ENCODE measurements at places on chromosomes 5 and 9.
A peak's percentile ranks its signal among the peaks of the same experiment; 100 is the strongest.

DNA sequence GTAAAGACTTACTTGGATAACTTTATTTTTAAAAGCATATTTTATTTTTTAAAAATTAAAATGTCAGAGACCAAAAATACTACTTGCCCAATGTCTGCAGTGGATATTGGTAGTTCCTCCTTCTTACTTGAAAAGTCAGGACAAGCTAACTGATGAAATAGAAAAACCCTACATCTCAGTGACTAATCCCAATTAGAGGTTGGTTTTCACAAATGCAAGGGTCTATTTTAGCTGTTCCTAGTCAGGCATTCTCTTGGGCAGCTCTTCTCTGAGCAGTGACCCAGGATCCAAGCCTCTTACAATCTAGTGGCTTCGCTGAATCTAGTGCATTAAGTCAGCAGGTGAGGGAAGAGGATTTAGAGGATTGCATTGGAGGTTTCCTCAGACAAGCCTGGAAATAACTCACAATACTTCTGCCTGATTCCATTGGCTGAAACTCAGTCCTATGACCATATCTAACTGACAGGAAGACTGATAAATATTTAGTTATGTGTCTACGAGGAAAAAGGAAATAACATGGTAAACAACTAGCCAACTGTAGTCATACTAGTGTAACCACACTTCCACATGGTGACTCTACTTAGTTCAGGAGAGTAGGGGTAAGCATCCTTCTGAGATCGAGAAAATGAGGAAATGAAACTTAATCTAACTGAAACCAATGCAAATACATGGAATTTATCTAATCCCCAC is 34.2 kb upstream of the MIER3 start:
- no peak for DNase-seq

- DNase-seq, result no peak
Observed at GRCh38 chr5:149683964-149684363, 46.1 kb upstream of the PPARGC1B start.

DNA sequence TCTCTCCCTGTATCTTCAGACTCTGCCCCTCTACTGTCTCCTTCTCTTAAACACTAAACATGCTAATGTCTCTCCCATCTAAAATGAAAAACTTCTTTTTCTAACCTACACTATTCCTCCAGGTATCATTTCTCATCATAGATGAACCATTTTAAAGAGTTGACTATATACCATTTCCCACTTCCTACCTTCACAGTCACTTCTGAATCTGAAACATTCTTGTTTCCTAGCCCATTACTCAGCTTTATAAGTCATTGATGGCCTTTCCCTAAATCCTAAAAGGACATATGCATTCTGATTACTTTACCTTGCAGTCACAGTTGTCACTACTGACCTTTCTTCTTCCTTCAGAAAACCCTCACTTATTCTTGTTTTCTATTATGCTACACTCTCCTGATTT is 118.2 kb downstream of the SSBP2 start:
- no peak for DNase-seq

DNA sequence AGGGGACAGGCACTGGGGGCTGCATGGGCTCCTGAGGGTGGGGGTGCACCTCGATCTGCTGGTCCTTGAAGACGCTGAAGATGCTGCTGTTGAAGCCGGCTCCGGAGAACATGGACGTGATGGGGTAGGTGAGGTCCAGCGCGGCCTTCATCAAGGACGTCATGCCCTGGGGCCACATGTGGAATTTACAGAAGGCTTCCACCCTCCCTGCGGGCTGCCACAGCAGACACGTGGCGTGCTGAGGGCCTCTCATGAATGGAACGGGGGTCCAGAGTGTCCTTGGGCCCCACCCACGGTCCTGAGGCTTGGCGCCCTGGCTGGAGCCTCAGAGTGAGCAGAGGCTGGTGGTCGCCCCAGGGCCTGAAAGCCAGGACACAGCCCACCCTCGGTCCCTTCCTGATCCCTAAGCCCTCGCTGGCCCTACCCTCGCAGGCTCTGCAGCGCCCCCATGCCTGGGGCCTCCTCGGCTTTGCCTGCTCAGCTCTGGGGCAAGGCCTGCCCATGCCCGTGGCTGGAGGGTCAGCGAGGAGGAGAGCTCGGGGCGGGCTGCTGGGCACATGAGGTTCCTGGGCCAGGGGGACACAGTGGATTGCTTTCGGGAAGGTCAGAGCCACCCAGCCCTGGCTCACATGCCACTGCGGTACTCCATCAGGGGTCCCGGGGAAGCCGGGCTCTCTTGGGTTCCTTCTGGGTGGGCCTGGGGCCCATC is 5.3 kb upstream of the NSMF start:
- DNase-seq, result no peak

DNA sequence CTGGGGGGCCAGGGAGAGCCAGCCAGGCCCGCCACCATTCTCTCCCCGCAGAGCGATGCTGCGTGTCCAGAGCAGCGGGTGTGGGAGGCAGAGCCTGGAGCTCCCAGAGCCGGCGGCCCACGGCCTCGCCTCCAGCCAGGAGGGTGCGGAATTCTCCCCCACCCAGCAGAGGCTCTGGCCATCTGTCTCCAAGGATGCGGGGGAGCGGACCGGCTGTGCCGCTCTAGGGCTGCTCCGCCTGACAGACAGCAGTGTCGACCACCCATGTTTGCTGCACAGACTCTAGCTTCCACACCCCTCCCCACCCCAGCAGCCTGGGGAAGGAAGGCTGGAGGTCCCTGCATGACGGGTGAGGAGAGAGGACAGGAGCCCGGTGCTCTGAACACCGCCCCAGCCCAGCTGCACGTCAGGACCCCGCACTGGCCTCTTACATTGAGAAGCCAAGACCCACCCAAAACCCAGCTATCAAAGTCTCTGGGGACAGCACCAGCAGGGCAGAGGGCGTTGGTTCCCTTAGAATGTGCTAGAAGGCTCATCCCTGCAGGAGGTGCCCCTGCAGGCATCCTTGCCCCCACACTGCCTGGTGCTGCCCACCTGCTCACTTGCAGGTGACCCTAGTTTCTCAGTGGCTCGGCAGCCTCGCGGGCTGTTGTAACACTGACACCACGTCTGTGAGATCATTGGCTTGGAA is 29.7 kb upstream of the FCN1 start:
- no peak for DNase-seq

GRCh38 chr5:61275841-61276240 is 56.2 kb upstream of the ZSWIM6 start:
- DNase-seq, result no peak

DNA sequence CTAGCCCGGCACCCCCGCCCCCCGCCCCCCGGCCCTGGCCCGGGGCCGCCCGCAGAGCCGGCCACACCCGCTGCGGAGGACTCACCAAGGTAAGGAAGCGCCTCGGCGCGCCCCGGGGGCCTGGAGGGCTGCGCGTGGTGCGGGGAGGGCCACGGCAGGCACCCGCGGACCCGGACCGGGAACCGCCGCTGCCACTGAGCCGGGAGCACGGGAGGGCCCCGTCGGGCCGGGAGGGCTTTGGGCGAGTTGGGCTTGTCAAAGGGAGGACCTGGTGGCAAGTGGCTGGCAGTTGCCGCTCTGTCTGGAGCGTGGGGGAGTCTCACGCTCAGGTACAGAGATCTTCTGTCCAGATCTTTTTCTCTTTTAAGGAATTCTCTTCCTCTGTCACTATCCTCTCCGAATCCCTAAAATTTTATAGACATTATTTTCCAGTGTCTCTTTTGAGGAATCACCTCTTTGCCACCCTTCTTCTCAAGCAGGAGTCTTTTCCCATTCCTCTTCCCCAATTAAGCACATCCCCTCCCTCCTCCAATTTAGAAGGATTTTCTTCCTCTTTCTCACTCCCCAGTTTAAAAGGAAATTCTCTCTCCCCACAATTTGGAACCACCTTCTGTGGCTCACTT is 11.3 kb upstream of the LHX2 start:
- no peak for DNase-seq

DNA sequence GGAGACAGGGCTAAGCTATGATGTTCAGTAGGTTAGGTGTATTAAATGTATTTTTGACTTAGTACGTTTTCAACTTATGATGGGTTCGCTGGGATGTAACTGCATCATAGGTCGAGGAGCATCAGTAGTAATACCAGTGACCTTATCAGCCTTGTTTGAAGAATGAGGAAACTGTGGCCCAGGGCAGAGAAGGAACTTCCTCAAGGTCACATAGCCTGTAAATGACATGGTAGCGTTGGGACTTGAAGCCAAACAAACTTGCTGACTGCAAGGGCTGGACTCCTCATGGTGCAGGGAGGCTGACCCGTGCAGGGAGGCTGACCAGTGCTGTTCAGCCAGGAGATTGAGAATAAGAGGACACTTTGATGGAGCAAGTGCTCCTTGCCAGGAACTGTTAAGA is 21.3 kb upstream of the PTPN3 start:
- no peak for DNase-seq

GRCh38 chr5:127804886-127805426 is 101.8 kb downstream of the CCDC192 start:
- DNase-seq, result no peak

GRCh38 chr5:16540421-16540820 is 74.8 kb upstream of the ZNF622 start:
- no peak for DNase-seq

DNA sequence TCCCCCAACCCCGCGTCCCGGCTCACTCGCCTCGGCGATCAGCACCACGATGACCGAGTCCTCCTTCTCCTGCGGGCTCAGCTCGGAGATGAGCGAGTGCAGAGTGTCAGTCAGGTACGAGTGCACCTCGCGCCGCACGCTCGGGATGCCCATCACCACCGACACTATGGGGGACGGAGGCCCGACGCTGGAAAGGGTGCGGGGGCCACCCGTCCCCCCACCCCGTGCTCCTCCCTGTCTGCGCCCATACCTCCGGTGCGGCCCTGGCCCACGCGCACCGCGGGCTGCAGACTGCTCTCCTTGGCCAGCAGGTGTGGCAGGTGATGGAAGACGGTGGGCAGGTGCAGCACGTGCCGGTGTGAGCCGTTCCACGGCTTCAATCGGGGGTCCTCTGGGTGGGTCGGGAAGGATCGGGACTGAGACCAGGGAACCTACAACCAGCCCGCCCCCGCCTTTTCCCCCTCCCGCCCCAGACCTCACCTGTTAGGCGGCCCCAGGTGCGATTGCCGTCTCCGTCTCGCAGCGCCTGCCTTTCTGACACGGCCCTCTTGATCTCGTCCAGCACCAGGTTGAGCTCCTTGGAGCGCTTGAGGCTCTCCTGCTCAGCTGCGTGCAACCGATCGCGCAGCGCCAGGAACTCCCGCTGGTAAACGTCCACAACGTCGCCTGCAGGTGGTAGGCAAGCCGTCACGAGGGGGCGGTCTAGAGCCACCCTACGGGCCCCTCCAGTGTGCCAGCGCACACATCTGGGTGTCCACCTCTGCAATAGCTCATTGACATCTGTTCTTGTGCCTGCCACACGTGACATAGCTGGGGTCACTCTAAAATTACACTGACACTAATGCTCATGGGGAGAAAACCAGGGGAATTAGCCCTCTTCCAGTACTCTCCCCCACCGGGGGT is 5.1 kb downstream of the MGAT4B start:
- peak; percentile 84 for DNase-seq

GRCh38 chr9:89352874-89353649 is 34.8 kb downstream of the SECISBP2 start:
- no peak for DNase-seq

Data from stimulated activated CD4-positive, alpha-beta T cell treated with anti-CD3 and anti-CD28 coated beads, TNF-alpha, amount 100 ng/mL, for 1 hour (primary cell).